ENCODE measurements at places on chromosomes 11 and 22.

GRCh38 chr11:34493468-34493867 is 20.1 kb downstream of the ELF5 start:
- DNase-seq, result no peak

DNA sequence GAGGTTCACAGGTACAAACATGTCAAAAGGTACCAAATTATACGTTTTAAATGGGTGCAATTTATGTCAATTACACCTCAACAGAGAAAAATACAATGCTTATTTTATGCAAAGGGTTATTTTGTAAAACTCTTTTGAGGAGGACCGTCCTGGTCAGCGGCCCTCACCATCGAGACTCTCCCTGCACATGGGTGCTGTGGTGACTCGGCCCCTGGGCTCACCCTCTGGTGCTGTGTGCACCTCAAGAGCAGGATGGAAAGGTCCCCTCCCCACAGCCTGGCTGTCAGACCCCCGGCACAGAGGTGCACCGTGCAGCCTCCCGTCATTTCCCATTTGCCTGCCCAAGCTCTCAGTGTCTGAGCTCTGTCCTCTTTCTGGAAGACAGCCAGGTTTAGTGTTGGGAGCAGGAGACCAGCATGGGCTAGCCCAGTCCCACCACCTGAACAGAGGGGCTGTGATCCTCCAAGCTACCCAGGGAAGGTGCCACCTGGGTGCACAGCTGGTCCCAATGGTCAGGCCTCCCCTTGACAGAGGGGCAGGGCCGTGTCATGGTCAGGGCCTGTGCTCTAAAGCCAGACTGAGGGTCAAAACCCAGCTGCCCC is 41.8 kb upstream of the PRODH start:
- no peak for DNase-seq

- DNase-seq, result no peak
Measured at GRCh38 chr11:119650251-119650650, 78.7 kb downstream of the NECTIN1 start.

DNA sequence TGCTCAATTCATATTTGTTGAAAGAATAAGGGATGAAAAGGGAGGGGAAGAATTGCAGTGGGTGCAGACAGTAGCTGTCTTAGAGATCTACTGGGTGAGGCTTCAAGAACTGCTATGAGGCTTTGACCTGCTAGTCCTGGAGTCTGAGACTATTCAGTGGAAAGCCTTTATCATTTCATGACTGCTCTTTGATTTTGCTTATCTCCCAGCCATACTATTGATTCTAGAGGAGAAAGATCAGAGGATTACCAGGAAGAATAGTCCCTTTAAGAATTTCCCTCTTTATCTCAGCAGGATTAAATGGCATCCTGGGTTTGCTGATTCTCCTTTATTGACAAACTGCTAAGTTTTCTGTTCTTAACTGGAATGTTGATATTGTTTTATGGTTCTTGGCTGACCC is 107.5 kb upstream of the SORL1-AS1 start:
- no peak for DNase-seq

- DNase-seq, result no peak
Measured at GRCh38 chr11:3855808-3856491, 486 bp downstream of the STIM1 start.

GRCh38 chr22:40525250-40525884 is 111.2 kb downstream of the MRTFA start:
- peak; percentile 59 for DNase-seq

DNA sequence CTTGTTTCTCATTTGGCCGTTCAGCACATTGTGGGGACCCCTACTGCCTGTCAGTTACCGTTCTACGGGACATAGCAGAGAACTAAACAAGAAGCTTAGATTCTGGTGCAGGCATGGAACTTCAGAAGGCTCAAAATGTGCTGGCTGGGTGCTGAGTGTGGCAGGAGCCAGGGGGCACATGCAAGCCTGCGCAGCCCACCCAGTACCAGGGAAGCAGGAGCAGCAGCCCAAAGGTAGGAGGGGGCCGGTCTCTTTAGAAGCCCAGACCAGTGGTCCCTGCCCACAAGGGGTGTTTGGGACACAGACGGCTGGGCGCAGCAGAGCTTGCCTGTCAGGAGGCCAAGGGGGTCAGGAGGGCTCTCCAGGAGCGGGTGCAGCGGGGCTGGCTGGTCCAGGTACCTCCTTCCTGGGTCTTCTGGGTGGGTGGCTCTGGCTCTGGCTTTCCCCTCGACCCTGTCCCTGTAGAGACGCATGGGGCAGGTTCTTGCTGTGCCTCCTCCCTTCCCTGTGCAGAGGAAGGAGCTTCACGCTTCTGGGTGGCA is 2.2 kb downstream of the PTDSS2 start:
- no peak for DNase-seq

DNA sequence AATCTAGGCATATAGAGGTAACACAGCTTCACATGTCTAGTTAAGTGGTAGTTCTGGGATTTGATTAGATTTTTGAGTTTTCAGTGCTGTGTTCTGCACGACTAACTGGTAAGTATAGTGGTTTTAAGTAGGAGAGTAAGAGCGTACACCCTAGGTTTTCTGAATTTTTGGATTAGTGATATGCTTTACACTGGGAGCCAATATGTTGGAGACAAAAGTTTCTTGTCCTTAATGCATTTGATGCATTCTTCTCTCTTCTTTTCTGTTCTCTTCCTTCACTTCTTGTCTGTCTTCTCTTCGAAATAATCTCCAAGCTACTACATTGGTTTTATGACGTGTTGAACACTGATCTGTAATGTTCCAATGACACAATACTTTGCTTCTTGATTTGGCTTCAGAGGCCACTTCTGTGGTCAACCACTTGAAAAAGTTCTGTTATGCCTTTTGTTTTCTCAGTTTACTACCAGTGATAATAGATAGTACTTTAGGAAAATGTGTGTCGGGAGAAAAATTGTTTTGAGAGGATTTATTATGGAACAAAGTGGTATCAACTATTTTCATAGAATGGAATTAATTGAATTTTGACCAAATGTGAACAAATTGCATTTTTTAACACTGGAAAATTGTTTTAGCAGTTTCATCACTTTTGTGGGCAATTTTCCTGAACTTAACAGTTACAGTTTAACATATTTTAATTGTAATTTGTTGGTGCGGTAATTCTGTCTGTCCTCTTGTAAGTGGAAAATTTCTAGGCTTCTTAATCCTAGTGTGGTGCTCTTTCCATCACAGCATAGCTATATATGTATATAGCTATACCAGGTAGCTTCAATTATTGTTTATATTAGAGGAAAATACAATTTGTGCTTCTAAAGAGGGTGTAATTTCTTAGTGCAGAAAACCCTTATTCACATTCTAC is 2.6 kb downstream of the PDE3B start:
- no peak for DNase-seq

DNA sequence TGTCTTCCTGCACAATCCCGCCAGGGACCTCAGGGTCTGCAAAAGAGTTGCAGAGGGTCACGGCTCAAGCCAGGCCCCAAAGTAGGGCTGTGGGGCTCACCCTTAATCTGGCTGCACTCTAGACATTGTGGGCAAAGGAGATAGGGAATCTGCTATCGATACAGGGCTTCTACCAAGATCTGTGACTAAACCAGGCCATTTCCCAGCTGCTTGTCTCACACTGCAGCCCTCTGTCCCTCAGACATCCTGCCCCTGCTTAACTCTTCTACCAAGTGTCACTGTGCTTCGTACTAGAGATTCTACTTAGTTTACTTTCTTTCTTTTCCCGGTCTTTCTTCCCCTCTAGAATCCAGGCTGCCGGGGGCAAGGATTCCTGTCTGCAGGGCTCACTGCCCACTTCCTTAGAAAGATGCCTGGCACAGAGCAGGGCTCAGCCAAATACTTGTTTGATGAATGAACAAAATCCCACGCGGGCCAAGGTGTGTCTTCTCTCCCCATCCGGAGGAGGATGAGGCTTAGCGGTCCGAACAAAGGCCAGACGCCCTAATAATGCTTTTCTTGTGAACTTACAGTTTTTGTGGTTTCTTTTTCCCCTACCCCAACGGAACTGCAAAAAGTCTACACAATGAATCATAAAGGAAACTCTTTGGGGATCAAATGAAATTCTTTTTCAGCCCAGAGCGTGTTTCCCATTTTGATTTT is 61.3 kb upstream of the ANO1 start:
- DNase-seq, result no peak

DNA sequence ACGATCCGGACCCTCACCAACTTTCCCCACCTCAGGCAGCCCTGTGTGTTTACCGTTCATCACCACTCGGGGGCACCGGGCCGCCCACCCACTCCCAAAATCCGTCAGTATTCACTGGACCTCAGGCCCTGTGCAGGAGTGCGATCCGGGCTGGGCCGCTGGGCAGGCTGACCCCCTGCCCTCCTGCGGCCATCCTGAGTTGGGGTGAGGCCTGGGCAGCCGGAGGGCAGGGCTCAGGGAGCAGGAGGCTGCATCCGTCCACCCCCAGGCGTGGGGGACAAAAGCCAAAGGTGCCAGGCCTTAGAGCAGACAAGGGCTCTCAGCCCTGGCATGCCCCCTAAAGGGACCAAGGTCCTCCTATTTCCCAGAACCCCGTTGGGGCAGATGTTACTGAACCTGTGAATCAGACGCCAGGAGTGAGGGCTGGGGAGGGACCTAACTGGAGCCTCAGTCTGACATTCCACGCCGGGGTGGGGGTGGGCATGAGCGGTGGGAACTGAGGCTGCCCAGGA is 16.8 kb upstream of the TMEM191C start:
- DNase-seq, result no peak

DNA sequence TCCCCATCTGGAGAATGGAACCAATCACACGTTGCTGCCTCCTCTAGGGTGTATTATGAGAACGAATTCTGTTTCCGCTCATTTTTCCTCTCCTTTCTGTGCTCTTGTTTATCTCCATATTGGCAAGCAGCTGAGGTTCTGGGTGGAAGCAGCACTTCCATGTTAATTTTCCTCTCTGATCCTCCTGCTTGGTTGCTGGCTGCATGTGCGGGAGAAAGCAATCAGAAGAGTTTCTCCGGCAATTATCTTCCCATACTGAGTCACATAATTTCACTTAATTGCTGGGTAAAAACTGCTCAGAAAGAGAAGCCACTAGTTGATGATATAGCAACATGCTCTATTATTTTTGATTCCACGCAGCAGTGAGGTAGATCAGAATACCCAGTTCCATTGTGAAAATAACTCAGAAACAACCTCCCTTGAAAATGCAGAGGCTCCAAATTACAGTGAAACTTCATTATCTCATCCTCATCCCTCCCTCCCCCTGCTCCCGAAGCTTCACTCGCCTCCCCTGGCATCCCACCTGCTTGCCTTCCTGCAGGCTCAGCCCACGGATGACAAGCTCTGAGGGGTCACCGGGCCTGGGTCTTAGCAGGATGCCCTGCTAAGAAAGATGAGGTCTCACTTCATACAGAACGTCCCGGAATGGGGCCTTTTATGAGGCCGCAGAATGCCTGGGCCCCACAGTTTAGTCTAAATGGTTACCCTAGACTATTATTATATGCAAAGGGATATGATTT is 20.4 kb downstream of the FXYD6 start:
- no peak for DNase-seq

DNA sequence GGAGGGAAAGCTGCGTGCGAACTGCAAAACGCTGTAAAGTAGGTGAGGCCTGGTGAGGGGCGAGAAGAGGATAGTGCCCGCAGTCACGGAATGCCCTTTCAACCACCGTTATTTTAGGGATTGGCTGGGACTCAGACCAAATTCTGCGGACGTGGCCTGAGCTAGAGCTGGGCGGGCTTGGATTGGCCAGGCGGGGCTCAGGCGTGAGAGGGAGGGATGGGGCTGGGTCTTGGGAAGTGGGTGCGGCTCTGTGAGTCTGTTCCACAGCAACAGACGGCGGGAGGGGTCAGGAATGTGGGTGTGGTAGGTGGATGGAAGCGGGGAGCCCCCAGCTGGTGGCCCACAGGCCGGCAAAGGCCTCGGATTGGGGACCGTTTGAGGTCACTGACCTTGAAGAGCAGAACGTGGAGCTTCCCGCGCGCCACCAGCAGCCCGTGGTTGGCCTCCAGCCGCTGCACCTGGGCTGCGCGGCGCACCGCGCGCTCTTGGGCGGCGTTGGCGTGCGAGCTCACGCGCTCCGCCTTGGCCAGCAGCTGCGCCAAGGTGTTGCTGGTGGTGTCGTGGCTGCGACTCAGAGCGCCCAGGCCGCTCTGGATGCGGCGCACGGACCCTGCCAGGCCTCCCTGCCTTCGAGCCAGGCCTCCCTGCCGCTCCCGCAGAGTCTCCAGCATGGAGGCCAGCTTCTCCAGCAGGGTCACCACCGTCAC is 444 bp downstream of the CAVIN3 start:
- no peak for DNase-seq

- no peak for DNase-seq
Measured at GRCh38 chr11:95304777-95305176, 73.8 kb upstream of the SESN3 start.

- no peak for DNase-seq
Measured at GRCh38 chr11:12785901-12786300, 111.7 kb downstream of the TEAD1 start.

DNA sequence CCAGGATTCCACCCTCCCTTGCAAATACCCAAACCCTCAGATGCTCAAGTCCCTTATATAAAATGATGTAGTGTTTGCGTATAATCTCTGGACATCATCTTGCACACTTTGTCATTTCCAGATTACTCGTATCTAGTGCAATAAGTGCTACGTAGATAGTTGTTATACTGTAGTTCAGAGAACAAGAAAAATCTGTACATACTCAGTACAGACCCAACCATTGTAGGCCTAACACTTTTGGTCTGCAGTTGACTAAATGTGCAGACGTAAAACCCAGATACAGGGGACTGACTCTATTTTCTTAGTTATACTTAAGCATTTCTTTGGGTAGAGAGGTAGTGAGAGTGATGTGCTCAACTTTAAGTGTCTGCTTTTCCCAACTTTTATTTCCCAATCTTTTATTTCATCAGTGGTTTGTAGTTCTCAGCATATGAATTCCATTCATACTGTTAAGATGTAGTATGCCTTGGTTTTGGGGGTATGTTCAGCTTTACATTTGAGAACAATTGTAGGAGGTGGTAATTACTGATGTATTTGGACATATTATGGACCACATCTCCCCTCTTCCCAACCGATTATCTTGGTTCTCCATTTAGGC is 43.9 kb downstream of the DDX6 start:
- DNase-seq, result no peak

GRCh38 chr11:33060271-33060670 is 20.9 kb downstream of the TCP11L1 start:
- DNase-seq, result no peak

- DNase-seq, result no peak
Measured at GRCh38 chr22:30344447-30345200, 12.1 kb downstream of the SF3A1 start.

- DNase-seq, result peak; percentile 18
Measured at GRCh38 chr22:28883917-28884746, 760 bp downstream of the ZNRF3 start.

DNA sequence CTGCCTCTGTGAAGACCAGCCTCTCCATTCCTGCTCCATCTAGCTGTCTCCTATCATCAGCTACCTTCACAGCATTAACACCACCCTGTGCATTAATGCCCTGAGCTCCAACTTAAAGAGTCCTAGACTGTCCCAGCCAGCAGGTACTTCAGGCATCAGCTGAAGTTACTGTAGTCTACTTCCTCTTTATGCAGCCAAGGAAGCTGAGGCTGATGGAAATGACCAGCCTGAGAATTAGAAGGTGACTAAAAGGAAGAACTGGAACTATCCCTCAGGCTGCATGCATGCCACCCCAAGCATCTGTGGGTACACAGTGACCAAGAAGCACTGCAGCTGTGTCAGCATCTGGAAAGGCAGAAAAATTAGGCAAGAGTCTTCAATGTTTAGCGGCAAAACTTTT is 28.2 kb downstream of the MS4A10 start:
- DNase-seq, result no peak

Data from T follicular helper cell (primary cell).